Activated T-cell treated with anti-CD3 and anti-CD28 coated beads, Interleukin-2, amount 50 U/mL, for 72 hours (primary cell): ENCODE measurements at places on chromosomes 5 and 9.

- no peak for DNase-seq
Observed at GRCh38 chr9:93644397-93645088, 68.2 kb downstream of the PHF2 start.

- DNase-seq, result no peak
Observed at GRCh38 chr5:80031109-80031508, 4.0 kb upstream of the THBS4 start.

DNA sequence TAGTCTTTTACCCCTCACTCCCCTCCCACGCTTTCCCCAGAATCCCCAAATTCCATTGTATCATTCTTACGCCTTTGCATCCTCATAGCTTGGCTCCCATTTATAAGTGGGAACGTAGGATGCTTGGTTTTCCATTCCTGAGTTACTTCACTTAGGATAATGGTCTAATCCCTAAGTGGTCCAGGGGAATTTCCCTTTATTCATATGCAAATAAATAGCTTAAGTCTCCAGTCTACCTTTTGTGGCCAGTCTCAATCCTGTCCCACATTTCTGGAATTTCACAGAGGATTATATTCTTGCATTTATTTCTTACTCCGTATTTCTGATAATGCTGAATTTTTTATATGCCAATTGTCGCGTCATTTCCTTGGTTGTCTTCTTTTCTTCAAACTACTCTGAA lies 245.6 kb upstream of the DAB2 start:
- DNase-seq, result no peak

- no peak for DNase-seq
Observed at GRCh38 chr5:90201923-90202322, 207.6 kb downstream of the CETN3 start.

DNA sequence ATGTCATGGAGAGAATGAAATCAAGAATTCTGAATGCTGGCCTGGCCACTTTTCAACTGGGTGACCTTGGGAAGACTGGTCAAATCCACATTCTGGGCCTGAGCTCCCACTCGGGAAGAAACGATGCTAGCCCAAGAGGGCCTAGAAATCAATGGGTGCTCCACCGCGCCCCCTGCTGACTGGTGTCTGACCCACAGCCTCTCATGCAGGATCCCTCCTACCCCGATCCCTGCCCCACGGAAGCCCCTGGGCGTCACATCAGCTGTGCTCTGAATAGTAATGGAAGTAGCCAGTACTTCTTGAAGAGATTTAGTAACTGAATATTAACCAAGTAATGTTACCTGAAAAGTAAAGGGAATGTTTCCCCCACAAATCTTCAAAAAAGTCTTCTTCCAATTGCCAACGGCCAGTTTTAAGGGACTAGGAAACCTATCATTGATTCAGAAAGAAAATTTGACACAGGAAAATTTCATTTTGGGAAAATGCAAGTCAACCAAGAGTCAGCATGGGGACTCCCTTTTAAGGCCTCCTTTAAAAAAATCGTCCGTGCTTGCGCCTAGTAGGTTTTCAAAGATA lies 43.9 kb downstream of the CRB2 start:
- DNase-seq, result peak; percentile 36

DNA sequence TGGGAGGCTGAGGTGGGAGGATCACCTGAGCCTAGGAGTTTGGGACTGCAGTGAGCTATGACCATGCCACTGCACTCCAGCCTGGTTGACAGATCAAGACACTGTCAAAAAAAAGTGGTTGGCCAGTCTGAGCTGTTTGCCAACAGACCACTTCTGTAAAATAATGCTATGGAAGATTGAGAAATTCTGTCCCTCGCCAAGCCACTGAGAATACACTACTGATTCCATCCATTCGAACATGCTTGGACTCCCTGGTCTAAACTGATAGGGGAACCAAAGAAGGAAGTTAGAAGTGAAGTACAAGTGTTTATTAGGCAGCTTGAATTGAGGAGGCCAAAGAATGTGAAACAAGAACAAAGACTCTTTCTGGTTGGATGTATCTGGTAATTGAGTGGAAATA lies 27.2 kb downstream of the ENC1 start:
- no peak for DNase-seq

DNA sequence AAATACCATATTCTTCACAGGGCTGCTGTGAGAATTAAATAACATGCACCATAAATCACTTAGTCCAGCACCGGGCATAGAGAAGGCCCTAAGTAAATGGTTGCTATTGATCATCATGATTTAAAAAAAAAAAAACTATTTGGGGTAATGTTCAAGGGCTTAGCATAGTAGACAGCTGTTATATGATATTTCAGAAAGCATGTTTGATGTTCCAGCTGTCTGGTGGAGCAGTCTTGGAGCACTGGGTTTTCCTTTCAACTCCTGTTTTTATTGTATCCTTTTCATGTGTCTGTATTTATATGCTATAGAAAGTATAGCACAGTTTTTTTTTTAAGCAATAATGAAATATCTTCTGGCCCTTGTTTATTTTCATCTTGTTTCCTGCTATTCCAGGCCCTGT lies 28.0 kb upstream of the TOMM5 start:
- DNase-seq, result no peak

DNA sequence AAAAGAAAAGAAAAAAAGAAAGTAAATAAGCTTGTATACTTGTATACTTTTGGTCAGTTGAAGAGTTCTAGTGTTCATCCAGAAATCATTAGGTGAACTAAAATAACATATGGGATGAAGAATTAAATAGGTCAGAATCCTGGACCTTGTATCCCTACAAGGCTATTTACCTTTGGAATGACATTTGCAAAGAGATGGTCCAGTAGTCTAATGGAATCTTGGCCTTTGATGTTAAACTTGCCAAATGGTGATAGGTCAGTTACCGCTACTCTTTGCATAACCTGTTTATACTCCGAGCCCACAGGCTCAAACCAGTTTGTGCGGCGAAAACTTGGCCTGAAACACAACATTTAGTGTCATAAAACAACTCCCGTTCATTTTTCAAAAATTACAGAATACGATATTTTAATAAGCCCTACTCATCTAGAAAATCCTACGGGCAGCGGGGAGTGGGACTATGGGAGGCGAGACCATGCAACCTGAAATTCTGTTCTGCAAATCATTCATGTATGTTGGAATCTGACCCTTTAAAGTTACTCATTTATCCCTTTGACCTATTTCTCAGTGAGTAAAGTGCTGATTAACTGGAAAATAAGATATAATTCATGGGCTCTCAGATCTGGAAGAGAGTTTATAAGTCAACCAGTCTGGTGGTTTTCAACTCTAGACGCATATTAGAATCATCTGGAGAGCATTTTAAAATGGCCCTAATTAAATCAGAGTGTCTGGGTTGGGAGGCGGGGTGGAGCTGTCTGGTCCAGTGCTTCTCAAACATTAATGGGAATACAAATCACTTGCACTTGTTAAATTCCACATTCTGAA lies 38.6 kb downstream of the DMGDH start:
- no peak for DNase-seq

DNA sequence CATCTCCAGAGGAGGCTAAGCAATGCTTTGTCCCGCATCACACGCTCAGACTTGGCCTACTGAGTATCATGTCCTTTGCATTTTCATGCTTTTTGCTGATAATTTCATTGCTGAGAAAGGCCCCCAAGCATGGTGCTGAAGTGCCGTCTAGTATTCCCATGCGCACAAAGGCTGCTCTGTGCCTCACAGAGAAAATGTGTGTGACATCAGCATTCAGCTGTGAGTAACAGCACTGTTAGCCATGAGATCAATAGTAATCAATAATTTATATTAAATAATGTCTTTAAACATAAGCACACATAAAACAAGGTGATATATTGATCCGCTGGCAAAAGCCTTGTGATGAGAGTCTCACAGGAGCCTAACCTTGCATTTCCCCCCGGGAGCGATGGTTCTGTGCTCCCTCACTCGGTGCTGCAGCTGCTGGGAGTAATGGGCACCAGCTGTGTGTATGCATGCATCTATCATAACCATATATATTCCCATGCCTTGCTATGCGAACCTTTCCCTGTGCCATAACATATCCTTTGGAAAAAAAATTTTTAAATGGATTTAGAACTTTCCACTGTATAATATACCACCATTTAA lies 50.4 kb upstream of the RNF130 start:
- DNase-seq, result no peak

DNA sequence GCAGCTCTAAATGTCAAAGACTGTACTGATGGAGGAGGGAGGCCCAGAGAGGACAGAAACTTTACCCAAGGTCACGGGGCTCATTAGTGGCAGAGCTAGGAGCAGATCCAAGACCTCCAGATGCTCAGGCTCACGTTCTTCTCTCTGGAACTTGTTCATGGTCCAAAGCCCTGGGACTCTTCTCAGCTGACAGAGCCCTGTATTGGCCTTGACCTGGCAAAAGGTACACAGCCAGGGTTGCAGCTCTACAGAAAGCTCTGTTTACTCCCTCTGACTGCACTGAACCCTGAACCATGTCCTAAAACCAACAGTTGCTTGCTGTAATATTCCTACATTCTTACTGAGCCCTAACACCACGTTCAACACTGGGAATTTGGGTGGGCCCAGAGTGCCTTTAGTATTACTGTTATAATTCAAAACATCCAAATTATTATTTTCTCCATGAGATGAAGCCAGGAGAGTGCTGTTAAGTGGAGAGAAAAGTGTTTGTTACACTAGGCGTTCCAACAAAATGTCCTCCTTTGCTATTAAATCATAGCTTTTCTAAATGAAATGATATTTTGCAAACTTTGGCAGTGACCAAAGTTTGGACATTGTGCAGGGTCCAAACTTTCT lies 602.4 kb upstream of the CLINT1 start:
- DNase-seq, result no peak

- no peak for DNase-seq
Observed at GRCh38 chr5:168914491-168914890, 335.3 kb upstream of the PANK3 start.

- DNase-seq, result no peak
Observed at GRCh38 chr9:14111696-14112095, 202.2 kb downstream of the NFIB start.

GRCh38 chr5:9529513-9529912 lies 16.4 kb downstream of the SEMA5A start:
- no peak for DNase-seq

DNA sequence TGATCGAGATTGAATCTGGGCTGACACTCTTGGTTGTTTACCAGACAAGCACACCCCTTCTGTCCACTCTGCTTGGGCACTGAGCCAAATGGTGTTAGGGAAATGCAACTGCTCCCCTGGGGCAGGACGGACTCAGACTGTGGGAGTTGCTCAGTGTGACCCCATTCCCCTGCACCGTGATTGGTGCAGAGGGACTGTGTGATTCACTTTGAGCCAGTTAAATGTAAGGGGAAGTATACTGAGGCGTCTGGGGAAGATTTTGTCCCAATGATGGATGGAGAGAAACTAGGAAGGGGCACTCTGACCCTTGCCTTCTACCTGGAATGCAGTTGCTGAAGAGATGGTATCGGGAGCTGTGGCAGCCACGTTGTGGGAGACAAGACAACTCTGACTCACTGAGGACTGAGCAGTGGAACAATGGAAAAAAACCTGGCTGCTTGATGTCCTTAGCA lies 196.0 kb upstream of the ANKRD55 start:
- DNase-seq, result no peak

DNA sequence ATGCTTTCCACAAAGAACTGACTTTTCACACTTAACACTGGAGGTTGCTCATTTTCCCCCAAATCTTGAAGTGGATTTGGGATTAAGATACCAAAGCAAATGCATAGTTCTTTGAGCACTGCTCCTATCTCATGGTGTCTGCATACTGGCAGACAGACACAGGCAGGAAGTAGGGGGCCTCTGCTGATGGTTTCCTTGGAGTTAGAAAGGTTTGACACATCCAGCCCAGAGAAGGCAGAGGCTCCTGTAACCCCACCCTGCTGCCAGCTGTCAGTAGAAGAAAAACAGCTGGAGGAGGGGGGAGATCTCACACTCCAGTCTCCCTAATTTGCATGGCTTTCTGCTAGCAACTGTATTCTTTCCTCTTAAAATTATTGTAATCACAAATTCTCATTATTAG lies 44.1 kb downstream of the APTX start:
- no peak for DNase-seq

- no peak for DNase-seq
Observed at GRCh38 chr9:136572828-136573625, 27.2 kb upstream of the NOTCH1 start.

DNA sequence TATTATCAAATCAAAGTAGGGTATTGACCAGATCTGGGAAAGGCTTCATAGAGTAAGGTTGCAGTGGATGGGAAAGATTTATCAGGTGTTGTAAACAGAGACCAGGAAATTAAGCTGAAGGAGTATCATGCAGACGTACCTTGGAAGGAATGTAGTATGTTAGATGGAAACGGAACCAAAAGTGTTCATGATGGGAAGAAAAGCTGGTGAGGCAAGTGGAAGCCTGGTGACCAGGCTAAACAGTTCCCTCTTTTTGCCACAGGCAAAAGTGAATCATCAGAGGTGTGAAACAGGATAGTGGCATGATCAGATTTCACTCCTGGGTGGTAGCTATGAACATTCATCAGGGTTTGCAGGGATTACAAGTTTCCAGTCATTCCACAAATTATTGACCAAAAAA lies 780.1 kb upstream of the DMAC1 start:
- DNase-seq, result no peak

DNA sequence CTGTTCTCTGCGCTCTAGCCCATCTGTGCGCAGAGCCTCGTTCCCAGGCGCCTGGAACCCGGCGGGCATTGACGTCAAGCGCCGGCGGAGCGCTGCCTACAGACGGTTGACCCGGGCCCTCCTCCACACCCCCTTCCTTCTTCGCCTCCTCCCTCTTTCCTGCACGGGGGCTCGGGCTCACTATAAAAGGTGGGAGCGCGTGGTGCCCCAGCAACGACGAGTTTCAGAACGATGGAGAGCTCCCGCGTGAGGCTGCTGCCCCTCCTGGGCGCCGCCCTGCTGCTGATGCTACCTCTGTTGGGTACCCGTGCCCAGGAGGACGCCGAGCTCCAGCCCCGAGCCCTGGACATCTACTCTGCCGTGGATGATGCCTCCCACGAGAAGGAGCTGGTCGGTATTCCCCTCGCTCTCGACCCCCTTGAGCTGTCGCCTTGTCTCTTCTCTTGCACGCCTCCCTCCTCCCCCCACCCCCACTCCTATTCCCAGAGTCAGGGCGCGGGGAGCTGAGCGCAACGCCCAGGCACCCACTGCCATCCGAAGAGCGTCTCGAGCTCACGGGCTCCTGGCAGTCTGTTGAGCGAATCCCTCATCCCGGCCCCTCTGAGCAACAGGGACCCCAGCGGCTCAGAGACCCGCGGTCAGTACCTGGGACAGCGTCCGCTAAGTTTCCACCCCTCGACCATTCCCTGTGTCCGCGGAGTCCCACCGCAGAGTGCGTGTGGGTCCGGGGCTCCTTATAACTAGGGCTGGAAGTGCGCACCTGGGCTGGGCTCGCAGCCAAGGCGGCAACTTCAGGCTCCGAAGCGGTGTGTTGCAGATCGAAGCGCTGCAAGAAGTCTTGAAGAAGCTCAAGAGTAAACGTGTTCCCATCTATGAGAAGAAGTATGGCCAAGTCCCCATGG lies at the start of gene CARTPT:
TSS of gene CARTPT (plus strand) at position 213 of the 902 bp plus-strand sequence. CDS start at position 232, 19 bp downstream.
- no peak for DNase-seq

- DNase-seq, result no peak
Observed at GRCh38 chr9:107239474-107239873, 43.6 kb upstream of the RAD23B start.
